ENCODE measurements at places on chromosomes 1 and 21.

- no peak for DNase-seq
These were observed 11.5 kb downstream of the LDLRAD1 start for GRCh38 chr1:54006508-54006907.

GRCh38 chr21:44834231-44834950 lies 16.5 kb upstream of the SUMO3 start:
- DNase-seq: no peak

DNA sequence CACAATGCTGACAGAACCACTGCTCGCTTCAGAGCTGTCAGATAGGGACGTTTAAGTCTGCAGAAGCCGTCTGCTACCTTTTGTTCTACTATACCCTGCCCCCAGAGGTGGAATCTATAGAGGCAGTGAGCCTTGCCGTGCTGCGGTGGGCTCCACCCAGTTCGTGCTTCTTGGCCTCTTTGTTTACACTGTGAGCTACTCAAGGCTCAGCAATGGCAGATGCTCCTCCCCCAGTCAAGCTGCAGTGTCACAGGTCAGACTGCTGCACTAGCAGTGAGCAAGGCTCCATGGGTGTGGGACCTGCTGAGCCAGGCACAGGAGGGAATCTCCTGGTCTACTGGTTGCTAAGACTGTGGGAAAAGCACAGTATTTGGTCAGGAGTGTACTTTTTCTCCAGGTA lies 47.1 kb downstream of the LEPR start:
- no peak for DNase-seq

DNA sequence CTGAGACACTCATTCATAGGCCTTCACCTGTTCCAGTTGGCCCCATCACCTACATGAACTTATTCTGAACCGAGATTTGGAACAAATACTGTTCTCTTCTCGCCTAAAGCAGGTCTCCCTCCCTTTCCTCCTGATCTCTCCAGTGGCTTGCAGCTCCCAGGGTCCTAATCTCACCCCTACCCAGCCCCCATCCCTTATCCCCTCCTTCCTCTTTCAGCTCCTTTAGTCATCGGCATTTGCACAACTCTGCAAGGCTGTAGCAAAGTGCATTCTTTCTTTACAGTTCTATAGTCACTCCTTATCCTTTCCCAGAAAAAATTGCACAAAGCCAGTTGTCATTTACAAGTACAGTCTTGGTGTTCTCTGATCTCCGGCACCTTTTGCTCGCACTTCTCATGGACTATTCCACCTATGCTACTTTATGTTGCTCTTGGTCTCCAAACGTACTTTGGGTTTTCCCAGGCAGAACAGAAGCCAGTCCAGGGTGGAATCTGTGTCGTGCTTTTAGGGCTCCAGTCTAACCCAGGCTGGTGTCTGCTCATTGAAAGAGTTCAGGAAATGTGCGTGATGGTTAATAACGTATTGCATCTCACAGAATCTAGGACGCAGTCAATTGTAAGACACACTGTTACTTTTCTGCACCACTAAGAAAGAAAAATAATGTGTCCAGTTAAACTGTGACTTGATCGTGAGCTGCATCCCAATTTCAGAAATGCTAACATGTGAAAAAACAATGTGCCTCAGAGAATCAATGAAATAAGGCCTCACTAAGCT lies 965 bp downstream of the ABCA4 start:
- DNase-seq: no peak

GRCh38 chr21:25818551-25818950 lies 83.8 kb downstream of the GABPA start:
- no peak for DNase-seq

DNA sequence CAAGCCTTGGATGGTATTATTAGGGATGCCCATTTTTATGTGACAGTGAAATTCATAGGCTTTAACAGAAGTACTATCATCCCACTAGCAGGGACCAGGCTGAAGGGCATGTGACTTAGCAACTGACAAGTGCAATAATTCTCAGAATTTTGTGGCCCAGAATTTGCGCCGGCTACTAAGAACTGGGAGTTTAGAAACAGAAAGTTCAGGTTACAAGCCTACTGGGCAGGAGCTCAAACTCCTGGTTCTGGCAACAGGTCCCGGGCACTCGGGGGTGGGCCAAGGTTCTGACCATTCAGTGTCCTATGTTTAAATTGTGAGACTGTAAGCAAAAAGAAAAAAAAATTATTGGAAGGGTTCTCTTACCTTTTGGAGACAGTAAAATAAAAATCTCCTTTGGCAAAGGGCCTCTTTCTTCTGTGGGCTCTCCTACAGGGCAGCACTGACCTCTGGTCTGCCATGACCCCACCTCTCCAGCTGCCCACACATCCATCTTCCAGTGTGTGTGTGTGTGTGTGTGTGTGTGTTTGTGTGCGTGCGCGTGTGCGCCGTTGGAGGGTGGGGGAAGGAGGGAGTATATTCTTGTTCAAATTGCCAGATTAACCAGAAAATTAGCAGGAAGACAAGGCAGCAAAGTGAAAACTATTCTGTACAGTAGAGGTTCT lies 26.1 kb downstream of the IRF2BP2 start:
- no peak for DNase-seq

- DNase-seq: no peak
These were observed at the start of gene FCAMR for GRCh38 chr1:206970446-206970845. FCAMR (minus strand) TSS chr1:206970460; CDS start chr1:206970125, 335 bp downstream.

DNA sequence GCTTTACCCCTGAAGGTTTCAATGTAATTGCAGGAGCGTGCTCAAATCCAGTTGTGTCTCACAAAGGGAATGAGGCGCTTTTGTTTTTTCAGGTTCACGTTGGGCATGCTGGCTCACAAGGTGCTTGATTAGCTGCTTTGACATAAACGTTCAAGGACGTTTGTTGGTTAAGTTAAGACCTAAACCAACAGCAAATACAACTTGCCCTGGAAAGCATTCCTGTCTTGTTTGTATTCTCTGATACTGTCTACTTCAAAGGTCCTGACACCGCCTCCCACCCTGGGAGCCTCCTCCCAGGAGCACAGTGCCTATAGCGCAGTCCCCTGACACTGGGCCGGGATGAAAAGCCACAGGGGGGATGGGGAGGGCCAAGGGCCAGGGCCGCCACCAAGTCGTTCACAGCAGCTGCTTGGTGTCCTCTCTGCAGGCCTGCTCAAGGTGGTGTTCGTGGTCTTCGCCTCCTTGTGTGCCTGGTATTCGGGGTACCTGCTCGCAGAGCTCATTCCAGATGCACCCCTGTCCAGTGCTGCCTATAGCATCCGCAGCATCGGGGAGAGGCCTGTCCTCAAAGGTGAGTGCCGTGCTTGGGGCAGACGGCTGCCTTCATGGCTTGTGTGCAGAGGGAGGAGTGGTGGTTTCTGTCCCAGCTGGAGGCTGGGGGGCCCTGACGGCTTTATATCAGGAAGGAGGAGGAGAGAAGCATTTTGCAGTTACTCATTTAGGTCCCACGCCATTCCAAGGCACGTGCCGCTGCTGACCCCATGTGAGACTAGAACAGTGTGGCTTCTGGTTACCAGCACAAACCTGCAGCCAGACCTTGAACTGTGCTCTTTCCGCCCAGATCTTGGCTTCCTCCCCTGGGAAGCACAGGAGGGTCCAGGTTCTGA lies 6.1 kb downstream of the FAM3B start:
- DNase-seq: no peak

GRCh38 chr1:216194721-216195120 lies 228.5 kb downstream of the USH2A start:
- no peak for DNase-seq

DNA sequence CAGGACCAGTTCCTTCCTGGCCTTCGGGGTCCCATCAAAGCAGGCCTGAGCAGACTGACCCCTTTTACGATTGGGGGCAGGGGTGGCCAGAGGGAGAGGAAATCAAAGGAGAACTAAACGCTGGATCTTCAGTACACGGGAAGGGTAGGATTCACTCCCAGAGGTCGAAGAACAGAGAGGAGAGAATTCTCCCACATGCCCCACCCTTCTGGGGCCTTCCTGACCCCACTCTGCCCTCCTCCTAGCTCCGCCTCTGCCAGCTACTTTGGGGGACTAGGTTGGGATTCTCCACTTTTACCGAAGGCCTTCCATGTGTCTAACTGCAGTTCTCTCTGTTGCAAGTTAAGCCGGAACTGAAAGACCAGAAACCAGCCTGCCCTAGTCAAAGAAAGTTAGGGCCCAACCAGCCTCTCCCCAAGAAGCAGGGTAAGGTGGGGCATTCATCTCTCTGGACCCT lies 654 bp upstream of the ARHGEF2 start:
- no peak for DNase-seq

DNA sequence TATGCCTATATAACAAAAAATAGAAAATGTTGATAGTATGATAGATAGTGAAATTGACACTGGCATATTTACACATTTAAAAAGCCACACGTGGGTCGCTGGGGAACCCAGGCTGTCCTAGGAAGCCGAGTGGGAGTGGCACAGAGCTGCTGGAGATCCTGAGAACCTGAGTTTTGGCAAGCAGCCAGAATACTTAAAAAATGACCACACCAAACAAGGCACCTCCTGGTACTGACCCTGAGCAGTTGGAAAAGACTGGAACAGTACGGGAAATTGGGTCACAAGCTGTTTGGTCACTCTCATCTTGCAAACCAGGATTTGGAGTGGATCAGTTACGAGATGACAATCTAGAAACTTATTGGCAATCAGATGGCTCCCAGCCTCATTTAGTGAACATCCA lies 111.5 kb downstream of the ZFYVE9 start:
- DNase-seq: no peak

- DNase-seq: no peak
These were observed 6.2 kb downstream of the TMEM125 start for GRCh38 chr1:43275826-43276620.
